Stimulated activated CD4-positive, alpha-beta T cell treated with anti-CD3 and anti-CD28 coated beads, Interleukin-1b, Interleukin-23, amount 100 ng/mL, for 1 hour (primary cell): ENCODE measurements at places on chromosomes 5 and 9.

DNA sequence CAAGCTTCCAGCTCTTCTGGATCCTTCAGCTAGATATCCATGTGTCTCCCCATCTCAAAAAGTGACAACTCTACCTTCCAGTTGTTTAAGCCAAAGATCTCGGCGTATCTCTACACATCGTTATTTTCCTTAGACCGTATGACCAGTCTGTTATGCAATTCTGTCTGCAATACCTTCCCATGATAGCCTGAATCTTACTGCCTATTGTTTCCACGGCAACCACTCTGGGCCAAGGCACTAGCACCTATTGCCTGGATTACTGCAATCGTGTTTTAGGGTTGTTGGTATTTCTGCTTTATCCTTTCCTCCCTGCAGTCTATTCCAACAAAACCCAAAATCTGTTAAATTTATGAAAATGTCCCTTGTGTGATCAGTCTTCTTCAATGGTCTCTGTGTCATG is 448.4 kb downstream of the MTRR start:
- no peak for DNase-seq

- no peak for DNase-seq
Measured at GRCh38 chr9:94798708-94799107, 72.2 kb downstream of the AOPEP start.

- no peak for DNase-seq
Measured at GRCh38 chr5:124461157-124461556, 285.3 kb downstream of the ZNF608 start.

GRCh38 chr5:93008502-93009207 is 572.4 kb downstream of the NR2F1-AS1 start:
- DNase-seq, result no peak

GRCh38 chr5:54470128-54470527 is 14.6 kb downstream of the HSPB3 start:
- no peak for DNase-seq

- DNase-seq, result no peak
Measured at GRCh38 chr5:32458880-32459495, 14.4 kb upstream of the ZFR start.

DNA sequence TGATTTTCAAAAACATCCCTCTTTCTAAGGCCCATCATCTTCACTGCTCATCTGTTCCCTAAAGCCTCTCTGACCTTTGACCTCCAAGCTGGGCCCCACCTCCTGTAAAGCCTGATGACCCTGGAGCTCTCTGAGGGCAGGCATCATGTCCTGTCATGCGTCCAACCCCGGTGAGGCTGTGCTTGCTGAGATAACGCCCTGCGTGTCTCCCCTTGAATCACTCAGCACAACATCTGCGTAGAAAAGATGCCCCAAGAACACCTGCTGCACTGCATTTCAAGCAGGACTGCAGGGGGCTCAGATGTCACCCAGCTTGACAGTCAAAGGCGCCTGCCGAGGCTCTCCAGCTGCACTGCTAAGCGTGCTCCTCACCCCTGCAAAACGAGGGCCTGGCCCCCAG is 78.0 kb downstream of the OTULIN start:
- no peak for DNase-seq

DNA sequence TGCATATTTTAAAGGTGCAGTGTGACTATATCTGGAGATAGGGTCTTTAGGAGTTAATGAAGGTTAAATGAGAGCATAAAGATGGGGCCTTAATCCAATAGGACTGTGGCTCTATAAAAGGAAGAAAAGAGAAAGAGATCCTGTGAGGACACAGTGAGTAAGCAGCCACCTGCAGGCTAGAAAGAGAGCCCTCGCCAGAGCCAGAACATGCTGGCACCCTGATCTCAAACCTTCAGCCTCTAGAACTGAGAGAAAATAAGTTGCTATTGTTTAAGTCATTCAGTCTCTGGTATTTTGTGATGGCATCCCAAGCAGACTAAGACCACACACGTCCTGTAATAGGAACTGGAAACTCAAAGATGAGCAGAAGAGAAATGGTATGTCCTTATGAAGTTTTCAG is 41.0 kb downstream of the RNF180 start:
- no peak for DNase-seq
